ENCODE measurements at places on chromosomes 6 and 20.
A peak's percentile ranks its signal among the peaks of the same experiment; 100 is the strongest.

DNA sequence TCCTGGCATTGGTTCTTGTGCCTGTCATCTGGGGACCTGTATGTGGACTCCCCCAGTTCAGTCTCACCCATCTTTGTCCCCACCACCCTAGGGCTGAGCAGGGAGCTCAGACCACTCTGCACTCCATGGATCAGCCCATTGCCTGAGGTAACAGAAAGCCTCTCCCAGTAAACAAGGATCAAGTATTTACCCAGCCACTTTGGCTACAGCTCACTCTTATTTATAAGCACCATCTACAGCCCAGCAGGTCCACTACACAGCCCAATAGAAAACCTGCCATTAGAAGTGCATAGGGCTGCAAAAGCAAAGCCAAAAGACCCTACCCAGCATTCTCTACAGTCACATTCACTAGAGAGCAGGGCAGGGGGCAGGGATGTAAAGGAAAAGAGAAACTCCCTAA lies 335.0 kb upstream of the SYNCRIP start:
- DNase-seq, result no peak

DNA sequence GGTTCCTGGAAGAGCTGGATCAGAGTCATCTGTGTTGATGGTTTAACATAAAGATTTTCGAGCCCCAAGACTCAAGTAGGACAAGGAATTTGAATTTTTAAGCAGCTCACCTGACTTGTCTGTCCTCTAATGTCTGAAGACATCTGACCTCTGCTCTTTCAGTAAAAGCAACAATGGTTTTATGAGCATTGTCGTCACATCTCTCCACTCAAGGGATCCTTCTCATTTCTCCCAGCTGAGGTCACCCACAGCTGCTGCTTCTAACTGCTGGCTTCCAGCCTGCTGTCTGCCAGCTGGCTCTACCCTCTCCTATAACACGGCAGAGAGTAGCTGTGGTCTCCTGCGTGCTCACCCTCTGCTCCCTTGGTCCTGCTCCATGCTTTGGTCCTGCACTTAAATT lies 24.7 kb upstream of the HDAC2 start:
- no peak for DNase-seq

- no peak for DNase-seq
Measured at GRCh38 chr6:15079288-15079817, 166.5 kb upstream of the JARID2 start.

GRCh38 chr6:113381232-113381631 lies 475.9 kb upstream of the MARCKS start:
- DNase-seq, result no peak

DNA sequence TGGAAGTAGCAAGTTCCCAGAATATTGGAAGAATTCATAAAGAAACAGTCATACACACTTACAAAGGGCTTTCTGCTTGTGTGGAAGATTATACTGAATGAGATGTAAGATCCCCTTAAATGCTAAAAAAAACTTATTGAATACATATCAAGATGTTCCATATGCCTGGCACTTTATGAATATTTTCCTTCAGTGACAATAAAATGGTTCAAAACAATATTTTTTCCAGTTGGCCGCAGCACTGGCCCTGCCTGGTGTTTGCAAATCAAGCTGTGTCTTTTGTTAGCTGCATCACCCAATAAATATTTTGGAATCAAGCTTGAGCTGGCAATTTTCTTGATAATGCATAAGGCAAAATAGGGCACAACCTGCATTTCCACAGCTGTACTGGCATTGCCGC lies 51.2 kb downstream of the CFAP61 start:
- DNase-seq, result no peak

- DNase-seq, result no peak
Measured at GRCh38 chr6:2884804-2885203, 18.3 kb downstream of the SERPINB9 start.

GRCh38 chr20:46214824-46215488 lies 93.3 kb downstream of the CDH22 start:
- DNase-seq, result no peak

- no peak for DNase-seq
Measured at GRCh38 chr6:84329516-84329915, 102.1 kb upstream of the CEP162 start.

DNA sequence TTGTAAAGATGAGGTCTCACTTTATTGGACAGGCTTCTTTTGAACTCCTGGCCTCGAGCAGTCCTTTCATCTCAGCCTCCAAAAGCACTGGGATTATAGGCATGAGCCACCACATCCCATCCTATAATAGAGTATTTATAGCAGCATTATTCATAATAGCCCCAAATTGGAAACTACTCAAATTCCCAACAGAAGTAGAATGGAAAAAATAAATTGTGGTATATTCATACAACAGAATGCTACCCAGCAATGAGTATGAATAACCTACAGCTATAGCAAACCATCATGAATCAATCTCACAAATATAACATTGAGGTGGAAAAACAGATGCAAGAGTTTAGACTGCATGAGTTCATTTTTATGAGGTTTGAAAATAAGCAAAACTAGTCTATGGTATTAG lies 84.8 kb upstream of the BTBD3 start:
- DNase-seq, result no peak

DNA sequence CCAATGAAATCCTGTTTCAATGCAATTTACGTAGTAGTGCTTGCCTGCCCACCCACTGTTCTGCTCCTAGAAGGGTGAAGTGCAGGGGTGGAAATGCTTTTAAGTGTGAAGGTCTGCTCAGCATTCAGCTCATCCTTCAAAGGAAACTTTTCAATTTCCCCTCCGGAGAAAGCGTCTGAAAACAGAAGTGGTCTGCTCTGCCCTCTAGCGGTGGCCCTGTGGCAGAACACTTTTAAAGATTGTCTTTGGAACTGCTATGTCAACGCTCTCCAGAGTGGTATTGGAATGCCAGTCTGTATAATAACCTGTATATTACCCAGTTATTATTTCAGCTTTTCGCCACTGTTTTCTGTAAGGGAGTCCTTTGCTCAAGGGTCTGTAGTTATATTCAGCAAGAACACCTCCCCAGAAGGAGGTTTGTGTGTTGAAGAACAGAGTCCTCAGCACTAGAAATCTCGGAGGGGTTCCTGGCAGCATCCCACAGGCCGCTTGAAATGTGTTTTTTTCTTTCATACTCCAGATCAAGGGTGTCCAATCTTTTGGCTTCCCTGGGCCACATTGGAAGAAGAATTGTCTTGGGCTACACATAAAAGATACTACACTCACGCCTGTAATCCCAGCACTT lies 63.1 kb upstream of the KLHL31 start:
- peak; percentile 66 for DNase-seq

DNA sequence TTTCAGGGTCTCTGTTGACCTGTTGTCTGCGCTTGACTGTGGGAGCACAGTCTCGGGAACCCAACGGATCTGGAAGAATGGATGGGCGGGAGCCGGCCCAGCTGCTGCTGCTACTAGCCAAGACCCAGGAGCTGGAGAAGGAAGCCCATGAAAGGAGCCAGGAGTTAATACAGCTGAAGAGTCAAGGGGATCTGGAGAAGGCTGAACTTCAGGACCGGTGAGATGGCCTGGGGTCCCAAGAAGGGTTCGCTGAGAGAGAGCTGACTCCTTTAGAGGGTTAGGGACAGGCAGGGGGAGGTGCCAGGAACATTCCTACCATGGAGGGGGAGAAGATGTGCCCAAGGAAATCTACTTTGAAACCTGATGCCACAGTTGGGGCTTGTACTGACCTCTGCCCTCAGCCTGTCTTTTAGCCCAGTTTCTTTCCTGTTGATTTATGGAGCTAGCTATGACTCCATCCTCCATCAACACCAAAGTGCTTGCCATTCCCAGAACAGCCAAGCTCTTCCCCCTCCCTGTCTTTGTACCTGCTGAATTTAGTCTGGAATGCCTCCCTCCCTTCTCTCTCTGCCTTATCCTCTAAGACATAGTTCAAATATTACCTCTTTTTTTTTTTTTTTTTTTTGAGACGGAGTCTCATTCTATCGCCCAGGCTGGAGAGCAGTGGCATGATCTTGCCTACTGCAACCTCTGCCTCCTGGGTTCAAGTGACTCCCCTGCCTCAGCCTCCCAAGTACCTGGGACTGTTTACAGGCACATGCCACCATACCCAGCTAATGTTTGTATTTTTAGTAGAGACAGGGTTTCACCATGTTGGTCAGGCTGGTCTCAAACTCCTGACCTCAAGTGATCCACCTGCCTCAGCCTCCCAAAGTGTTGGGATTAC lies 12.2 kb downstream of the CEP250 start:
- no peak for DNase-seq

- DNase-seq, result no peak
Measured at GRCh38 chr6:72811971-72812421, 190.1 kb downstream of the KCNQ5 start.

GRCh38 chr6:21241231-21242130 lies 352.1 kb upstream of the SOX4 start:
- no peak for DNase-seq

- DNase-seq, result no peak
Measured at GRCh38 chr6:44855562-44856411, 468.3 kb downstream of the CDC5L start.

- no peak for DNase-seq
Measured at GRCh38 chr6:165941786-165942185, 225.9 kb downstream of the TBXT start.

GRCh38 chr6:63899550-63899949 lies 263.9 kb downstream of the PHF3 start:
- no peak for DNase-seq

- DNase-seq, result no peak
Measured at GRCh38 chr6:132934496-132934895, 120.1 kb downstream of the RPS12 start.

GRCh38 chr6:142716097-142716496 lies 228.9 kb downstream of the HIVEP2 start:
- no peak for DNase-seq

GRCh38 chr6:66662196-66662595 lies 955.2 kb upstream of the EYS start:
- DNase-seq, result no peak

DNA sequence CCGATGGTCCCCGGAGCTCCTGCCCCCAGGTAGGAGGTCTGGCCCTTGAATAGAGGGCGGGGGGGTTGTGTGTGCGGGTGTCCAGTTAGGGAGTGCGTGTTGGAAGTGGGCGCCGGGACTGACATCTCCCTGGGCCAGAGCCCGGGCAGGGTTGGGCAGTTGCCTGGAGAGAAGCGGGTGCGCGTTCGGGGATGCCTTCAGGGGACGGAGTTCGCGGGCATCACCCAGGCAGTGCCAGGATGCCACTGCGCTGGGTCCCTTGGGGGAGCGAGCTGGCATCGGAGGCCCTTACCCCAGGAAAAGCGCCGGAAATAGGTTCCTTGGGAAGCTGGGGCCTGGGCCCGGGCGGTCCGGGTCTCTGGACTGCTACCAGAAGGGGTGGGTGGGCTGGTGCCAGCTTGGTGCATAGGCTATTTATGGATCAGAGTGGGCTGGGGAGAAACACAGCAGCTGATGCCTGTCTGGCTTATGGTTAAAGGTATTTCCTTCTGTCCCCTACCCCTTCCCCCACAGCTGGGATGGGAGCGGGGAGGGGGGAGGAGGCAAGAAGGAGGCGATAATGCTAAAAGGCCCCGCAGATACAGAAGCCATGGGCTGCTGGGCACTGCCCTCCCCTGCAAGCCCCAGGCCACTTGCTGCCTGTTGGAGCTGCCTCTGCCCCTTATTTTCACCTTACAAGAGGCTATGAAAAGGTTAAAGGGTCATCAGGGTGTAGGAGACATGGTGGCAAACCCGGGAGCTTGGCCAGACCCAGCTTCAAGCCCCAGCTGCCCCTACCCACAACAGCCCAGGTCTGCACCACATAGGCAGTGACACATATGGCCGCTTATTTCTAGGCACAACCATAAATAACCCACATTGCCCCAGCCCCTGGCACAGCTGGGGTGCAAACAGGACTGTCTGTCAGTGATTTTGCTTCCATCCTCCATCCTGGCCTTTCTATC lies 638 bp downstream of the PACSIN1 start:
- DNase-seq, result no peak

- no peak for DNase-seq
Measured at GRCh38 chr6:168674595-168674994, 233.6 kb downstream of the SMOC2 start.

DNA sequence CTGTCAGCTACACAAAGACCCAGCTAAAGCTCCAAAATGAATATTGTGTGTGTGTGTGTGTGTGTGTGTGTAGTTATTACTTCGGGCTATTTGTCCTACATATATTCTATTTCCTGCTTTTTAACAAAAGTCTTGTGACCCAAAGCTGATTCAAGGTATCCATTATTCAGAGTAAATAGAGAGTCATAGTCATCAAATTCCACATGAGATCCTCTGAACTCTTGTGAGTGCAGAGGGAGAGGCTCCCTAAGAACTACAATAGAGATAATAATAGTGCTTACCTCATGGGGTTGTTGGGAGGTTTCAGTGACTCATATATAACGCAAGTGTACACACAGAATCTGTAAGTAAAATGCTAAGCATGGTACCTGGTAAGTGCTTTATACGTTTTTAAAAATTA lies 95.6 kb upstream of the SHLD1 start:
- no peak for DNase-seq

- no peak for DNase-seq
Measured at GRCh38 chr6:44034931-44035345, 92.3 kb downstream of the MRPL14 start.

DNA sequence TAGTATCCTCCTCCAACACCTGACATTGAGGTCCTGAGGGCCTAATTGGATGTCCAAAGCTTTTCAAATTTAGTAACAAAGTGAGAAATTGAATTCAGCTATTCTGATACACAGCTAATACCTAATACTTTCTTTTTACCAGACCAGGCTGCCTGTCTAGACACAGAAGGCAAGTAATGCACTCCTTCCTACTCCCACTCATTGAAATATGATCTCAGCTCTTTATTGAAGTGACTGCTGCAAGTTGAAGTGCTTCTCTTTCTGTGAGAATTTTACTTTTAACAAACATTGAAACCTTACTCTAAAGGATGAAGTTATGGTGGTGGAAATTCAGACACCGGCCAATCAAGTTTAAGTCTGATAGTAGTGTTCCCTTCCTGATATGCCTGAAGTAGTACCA lies 90.8 kb upstream of the OGFRL1 start:
- DNase-seq, result no peak
